Fibroblast of skin of scalp (primary cell): ENCODE measurements at places on chromosomes 5 and 9.

DNA sequence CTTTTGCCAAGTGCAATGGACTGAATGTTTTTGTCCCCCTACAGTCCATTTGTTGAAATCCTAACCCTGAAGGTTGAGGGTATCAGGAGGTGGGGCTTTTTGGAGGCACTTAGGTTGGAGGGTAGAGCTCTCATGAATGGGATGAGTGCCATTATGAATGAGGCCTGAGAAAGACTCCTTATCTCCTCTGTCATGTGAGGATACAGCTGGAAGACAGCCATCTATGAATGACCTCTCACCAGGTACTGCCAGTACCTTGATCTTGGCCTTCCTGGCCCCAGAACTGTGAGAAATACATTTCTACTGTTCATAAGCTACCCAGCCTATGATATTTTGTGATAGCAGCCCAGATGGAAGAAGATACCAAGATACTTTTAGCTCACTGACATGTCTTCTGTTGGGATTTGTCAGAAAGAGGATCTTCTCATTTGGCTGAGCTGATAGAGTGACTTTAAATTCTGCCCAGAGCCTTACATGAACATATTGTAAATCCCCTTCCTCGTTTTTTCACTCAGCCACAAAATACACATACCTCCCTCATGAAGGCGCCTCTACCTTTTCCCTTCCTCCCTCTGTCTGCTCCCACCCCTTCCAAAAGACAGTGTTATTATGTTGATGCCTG is 256.4 kb downstream of the PDZD2 start:
- DNase-seq = no peak

- peak; percentile 84 for DNase-seq
Observed at GRCh38 chr5:134466241-134467069, 54.8 kb upstream of the CDKN2AIPNL start.

- DNase-seq = no peak
Observed at GRCh38 chr9:14344053-14344524, 30.1 kb upstream of the NFIB start.

DNA sequence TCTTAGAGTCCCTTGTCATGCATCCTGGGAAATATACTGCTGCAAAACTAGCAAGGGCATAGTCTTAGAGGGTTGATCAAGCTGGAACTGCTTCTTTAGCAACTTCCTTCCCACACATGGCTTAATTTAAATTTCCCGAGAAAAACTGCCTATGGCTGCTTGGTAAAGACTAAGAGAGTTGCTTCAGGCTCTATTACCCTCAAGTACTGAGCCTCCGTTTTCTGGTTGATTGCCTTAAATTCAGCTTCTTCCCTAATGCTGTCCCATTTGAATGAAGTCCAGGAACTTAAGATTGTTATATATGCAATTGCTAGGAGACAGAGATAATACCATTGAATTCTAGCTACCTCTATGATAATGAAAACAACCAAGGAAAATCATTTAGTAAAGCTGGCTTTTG is 385.7 kb upstream of the CYLC2 start:
- DNase-seq = no peak

GRCh38 chr5:8765886-8766285 is 780.0 kb downstream of the SEMA5A start:
- no peak for DNase-seq

GRCh38 chr5:160047423-160047822 is 38.5 kb downstream of the TTC1 start:
- no peak for DNase-seq

DNA sequence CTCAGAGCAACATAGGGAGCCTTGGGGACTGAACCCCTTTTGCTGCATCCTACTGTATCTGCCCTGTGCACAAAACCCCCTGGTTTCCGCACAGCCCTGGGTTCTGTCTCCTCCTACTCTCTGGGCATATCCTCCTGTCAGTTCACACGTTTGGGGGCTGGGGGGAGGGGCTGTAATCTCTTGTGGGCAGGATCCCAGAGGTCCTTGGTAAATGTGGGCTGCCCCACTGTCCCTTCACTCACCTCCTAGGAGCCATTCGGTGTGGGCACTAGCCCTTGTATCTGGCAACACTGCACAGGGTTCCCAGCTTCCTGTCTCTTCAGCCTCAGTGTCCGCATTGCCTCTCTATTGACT is 271.8 kb upstream of the DMAC1 start:
- no peak for DNase-seq

DNA sequence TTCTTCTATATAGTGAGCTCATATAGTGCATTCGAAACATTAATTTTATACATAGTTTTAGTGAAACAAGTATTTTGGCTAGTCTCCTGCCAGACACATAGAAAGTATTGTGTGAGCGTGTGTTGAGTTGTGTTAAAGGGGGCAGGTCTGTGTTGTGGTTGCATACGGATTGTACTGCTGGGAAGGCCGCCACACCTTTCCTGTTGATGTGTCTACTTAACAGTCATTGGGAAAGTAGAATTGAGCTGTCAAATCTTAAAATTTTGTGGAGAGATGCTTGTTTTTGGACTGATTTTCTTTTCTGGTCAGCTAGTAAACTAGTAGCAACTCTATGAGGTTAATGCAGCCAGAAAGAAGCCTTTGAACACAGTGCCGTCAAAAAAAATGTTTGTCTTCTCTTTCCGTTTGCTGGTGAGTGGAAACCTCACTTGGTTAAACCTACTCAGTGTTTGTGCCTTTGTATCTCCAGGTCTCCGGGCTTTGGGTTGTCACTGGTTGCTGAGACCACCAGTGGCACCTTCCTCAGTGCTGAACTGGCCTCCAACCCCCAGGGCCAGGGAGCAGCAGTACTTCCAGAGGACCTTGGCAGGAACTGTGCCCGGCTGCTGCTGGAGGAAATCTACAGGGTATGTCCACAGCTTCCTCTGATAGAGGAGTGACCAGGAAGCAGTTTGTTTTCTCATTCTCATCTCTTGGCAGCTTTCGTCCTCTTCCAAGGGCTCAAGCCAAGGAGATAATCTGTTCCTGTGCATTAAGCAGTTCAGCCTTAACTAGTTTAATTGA is 51.5 kb downstream of the RCL1 start:
- no peak for DNase-seq

DNA sequence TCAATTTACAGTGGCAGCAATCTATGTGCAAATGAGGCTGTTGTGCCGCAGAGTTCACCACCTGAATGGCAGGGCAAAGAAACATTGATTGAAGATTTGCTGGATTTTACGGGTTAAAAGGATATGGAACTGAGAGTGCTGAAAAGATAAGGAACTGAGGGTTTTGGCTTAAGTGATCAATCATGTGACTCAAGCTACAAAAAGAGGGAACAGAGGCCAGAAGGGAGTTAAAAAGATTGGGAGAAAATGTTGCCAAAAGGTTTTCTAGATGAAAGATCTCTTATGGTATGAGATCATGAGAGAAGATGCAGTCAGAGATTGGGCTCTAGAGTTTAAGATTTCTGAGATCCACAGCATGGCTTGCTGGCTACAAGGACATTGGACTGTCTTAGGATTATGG is 7.9 kb upstream of the RIMOC1 start:
- no peak for DNase-seq

DNA sequence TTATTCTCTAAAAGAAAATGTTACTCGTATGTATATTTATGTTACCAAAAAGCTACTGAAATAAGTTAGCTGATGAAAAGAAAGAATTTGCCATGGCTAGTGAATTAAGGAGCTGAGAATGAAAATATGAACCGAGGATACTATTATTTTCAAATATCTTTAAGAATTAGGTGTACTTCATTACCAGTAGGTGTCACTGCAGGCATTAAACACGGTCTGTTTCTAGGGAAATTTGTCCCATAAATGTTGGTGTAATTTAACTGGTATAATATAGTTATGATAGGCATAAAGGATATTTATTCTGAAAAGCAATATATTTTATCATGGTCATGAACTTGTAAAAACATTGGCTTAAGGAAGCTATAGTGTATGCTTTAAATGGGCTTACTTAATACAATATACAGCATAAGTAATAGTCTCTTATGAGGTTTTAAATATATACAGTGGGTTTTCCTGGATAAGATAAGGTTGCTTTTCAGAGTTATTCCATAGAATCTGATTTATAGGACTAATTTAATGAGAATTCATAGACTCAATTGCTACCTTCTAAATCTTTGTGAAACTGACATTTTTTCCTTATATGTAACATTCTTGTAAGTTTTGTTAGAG is 72.4 kb upstream of the MPDZ start:
- DNase-seq = peak; percentile 70

DNA sequence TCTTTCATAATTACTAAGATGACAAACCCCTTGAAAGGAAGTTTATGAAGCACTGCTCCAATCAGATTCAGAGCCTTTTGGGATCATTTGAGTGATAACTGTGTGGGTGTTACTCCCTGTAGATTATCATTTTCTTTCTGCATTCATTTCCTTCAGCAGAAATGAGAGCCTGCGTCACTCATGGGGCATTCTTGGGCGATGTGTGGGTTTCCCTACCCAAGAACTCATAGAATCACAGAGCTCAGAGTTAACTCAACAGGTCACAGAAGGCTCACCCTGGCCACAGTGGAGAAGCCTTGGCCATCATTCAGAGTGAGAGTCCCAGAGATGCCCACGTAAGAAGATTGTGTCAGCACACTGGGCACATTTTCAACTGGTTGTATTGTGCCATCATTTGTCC is 401.9 kb downstream of the TLE4 start:
- no peak for DNase-seq

DNA sequence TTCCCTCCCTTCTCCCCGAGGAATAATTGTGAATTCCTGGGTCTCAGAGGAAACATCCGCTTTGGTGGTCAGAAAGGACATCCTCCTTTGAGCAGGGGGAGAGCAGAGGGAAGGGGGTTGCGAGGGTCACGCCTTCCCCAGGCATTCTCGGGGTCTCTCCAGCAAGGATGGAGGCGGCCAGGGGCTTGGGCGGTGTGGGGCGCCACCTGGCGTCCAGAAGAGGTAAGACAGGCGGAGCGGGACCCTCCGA is 129.1 kb downstream of the KCNIP1 start:
- DNase-seq = peak; percentile 67

DNA sequence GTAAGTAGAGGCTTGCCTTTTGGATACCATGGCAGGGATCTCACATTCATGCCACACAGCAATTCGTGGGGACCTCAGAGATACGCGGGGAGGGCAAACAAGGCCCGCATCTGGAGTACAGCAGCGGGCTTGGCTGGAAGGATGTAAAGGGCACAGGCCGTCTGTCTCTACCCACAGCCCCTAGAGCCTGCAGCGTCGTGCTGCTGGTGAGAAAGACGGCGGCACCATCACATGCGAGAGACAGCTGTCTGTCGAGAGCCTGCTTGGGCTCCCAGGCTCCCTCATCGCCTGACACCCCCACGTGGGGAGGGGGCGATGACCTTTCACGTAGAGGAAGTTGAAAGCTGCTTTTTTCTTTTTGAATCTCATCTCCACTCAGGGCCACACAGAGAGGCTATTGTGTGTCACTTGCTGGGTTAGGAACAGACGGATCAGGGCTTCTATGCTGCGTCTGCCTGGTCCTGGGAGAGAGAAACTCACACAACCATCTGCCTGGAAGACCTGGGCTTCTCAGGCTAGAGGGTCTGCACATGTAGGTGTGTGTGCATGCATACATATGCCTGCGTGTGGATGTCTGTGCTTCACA is 134.6 kb upstream of the PPP1R26 start:
- no peak for DNase-seq

- DNase-seq = no peak
Observed at GRCh38 chr9:29044959-29045358, 1471.7 kb upstream of the C9orf72 start.

DNA sequence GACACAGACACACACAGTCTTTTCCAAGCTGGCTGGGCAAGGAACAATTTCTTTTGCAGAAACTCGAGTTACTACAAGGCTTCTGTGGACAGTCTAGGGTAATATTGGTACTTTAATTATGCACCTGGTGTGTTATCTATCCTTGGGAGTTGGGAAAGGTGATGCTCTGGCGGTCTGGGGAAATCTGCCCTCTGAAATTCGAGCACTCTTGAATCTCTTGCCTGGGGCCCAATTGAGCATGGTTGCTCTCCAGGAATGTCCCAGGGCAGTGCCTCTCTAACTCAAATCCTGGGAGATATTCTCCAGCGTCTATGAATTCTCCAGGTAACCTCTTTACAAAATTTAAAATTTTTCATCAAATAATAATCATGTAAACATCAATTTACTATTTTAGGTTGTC is 69.3 kb downstream of the KCNIP1 start:
- no peak for DNase-seq

GRCh38 chr5:34411470-34412346 is 244.4 kb upstream of the RAI14 start:
- DNase-seq = peak; percentile 52
